Stimulated activated naive CD4-positive, alpha-beta T cell (primary cell): ENCODE measurements at places on chromosomes 5 and 9.

- DNase-seq: no peak
These were observed 74.1 kb downstream of the PSAT1 start for GRCh38 chr9:78370991-78371390.

- no peak for DNase-seq
These were observed 39.8 kb downstream of the TMEM215 start for GRCh38 chr9:32823101-32823500.

DNA sequence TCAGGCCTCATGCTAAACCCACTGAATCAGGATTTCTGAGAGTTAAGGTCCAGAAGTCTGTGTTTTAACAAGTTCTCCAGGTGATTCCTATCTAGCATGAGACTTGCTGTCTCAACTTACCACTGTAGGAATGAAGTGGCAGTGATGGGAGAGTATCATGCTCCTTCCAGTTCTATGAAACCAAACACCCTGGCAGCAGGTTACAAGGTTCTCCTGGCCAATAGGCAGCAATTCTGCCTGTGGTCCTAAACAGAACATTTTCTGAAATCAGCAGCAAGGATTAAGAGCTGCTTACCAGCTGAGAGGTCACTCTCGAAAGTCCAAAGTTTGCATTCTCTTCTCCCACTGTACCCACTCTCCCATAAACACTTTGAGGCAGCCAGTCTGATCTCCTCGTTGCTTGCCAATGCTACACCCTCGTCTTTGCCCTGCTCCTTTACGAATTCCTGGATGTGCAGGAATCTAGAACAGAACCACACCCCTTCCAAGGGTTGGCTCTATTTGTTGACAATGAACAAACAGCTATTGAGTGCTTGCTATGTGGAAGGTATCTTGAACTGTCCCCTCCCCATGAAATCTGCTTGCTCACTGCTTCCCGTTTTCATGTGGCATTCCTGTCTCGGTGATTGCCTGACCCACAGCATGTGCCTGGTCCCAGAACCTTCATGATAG lies 100.5 kb downstream of the TMEM174 start:
- no peak for DNase-seq

DNA sequence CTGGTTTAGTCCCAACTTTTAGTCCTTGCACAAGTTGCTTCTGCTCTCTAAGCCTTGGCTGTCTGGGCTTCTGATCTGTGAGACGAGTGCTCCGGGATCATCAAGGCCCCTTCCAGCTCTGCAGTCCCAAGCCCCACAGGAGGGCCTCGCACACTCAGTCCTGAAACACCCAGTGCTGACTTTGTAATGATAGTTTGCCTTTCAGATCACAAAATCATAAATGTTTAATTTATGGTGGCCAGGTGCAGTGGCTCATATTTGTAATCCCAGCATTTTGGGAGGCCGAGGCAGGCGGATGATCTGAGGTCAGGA lies 95.9 kb upstream of the SLC25A48 start:
- no peak for DNase-seq

DNA sequence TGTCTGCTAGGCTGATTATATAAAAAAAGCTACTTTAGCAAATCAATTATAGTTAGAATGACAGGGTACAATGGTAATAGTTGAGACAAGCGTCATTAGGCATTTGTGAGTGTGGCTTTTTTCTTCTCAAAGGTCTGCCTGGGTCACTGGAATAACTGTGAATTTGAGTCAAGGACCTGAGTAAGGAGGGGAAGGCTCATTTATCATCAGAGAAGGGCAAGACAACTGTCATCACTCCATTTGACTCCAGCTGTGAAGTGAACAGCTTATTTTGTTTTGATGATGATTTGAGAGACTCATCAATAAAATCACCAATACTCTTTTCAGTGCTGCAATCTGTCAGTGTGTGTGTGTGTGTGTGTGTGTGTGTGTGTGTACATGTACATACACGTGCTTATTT lies 118.6 kb downstream of the MAT2B start:
- no peak for DNase-seq

GRCh38 chr5:143759396-143760130 lies 52.4 kb upstream of the HMHB1 start:
- no peak for DNase-seq

DNA sequence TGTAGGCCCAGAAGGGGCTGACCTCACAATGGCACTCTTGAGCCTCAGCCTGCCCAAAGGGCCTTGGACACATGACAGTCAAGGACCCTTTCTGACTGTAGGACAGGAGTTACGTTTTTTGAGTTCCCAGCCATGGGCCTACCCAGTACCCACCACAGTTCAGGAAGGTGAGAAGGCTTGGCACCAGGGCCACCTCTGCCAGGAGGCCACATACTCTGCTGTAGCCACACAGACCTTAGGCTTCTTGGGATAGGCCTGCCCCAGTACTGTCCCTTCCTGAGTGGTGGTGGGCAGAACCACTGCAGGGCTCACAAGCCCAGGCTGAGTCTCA lies 12.8 kb downstream of the PDLIM4 start:
- no peak for DNase-seq

DNA sequence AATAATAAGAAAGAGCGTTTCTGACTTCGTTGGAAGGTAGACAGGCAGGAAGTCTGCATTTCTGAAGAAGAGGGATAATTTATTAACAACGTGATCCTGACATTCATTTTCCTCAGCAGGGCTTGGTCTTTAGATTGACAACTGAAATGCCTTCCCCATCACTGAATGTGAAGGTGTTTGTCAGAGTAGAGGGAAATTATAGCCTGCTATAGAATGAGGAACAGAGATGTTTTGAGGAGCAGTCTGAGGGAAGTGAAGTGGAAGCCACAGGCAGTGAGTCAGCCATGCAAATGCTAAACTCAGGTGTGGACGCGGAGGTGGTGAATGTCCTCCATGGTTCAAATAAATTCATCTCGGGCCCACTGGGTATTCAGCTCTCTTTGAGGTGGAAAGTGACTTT lies 30.5 kb downstream of the C7 start:
- DNase-seq: no peak

DNA sequence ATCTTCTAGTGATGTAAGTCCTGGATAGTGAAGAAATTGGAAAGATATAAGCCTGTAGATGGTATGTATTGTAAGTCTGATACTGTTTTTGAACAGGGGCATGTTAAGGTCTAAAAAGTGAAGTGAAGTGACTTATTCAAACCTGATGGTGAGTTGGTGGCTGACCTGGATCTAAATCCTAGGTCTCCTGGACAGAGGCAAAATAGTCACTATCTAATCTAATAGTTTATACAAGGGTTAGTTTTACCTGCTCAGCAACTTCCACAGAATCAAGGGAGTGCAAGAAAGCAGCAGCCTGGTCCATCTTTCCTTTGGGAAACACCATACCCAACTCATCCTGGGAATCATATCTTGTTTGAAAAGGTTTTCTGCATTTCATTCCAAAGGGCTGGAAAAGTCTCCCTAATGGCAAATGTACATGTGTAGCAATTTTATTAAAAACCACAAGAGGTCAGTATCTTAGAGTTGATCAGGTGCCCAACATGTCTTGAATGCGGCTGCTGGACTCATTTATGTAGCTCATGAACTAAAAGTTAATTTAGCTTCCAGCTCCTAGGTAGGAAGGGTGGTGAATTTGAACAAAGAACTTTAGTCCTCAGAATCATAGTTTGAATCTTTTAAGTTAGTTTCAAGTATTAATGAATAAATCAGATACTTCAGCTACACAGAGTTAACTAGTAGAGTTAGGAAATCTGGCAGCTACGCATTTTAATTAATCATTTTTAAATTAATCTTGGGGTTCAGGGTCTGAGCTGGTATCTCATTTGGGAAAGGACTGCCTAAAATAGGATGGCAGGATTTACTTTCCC lies 26.0 kb downstream of the SKP2 start:
- DNase-seq: no peak

DNA sequence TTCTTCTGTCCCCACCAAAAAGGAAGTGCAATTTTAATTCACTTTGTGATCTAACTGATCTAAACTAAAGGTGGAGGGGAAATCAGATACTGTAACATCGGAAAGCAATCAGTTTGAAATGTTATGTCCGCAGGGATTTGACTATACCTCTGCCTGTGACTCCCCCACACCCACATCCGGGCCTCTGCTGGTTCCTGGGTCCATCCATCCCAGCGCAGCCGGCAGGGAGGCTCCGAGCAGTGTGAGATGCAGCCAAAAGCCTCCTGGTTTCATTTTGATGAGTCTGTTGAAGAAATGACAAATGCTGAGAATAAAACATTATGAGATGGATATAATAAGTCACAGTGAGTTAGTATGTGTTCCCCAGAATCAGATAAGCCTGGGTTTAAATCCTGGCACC lies 8.6 kb downstream of the FSTL4 start:
- no peak for DNase-seq

DNA sequence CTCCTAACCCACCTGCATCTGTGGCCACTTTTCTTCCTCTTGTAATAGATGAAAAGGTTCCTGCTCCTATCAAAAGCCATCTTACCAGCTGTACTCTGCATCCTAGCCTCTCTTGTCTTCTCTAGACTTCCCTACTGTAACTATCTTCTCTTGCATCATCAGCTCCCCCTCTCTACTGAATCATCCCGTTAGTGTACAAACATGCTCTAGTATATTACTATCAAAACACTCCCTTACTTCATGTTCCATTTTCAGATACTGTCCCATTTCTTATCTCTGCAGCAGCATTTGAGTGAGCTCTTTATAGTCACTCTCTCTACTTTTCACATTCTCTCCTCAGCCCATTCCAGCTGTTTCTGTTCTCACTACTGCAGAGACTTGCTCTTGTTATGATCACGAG lies 2.8 kb downstream of the SRA1 start:
- no peak for DNase-seq

GRCh38 chr9:38651400-38652042 lies 31.1 kb upstream of the ANKRD18A start:
- DNase-seq: no peak

GRCh38 chr5:142499591-142500226 lies 174.9 kb upstream of the SPRY4 start:
- no peak for DNase-seq

DNA sequence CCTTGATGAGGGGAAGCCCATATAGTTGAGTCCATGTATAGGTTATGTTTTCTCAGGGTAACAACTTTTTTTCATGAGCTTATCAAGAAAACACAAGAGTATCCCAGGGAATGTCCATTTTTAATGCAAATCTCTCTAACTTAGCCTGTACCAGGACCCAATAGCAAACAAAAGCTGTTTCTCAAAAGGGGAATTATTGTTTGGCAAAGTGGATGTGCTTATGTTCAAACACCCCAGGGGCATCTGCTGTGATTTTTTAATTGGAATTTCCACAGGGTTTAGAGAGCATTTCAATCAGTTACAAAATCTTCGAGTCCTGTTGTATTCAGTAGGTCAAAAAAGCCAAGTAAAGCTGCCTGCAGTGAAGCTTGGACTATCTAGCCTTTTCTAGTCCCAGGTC lies 33.4 kb upstream of the CSNK1G3 start:
- no peak for DNase-seq

- no peak for DNase-seq
These were observed 127.8 kb downstream of the NFIB start for GRCh38 chr9:14186096-14186495.

DNA sequence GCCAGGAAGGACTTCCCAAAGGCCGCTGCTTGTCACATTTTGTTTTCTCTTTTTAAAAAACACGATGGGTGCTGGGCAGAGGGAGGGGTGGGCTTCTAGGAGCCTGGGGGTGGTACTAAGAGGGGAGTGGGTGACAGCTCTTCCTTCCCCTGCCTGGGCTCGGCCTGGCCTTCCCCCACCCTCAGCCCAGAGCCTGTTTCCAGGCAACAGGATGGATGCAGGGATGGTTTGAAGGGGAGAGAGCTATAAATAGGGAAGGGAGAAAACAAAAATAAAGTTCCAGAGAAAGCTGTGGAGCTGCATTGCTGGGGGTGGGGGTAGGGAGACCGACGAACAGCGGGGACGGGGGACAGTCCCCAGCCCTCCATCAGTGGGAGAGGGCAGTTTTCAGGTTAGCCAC lies 6.6 kb upstream of the GPRIN1 start:
- no peak for DNase-seq

DNA sequence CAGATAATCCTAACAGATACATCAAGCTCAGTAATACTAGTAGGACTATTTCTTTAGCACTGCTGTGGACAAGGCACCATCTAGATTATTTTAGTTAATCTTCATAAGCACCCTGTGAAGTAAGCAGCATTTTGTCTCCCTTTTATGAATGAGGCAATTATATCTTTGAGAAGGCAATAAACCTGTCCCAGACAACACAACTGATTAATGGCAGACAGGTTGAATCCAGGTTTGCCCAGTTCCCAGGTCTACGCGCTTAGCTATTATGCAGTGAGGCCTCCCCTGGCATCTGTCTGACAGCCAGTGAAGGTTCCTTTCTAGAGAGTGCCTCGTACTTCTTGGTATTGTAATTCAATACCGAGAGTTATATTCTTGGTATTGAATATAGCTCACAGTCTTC lies 9.7 kb upstream of the LVRN start:
- DNase-seq: no peak

DNA sequence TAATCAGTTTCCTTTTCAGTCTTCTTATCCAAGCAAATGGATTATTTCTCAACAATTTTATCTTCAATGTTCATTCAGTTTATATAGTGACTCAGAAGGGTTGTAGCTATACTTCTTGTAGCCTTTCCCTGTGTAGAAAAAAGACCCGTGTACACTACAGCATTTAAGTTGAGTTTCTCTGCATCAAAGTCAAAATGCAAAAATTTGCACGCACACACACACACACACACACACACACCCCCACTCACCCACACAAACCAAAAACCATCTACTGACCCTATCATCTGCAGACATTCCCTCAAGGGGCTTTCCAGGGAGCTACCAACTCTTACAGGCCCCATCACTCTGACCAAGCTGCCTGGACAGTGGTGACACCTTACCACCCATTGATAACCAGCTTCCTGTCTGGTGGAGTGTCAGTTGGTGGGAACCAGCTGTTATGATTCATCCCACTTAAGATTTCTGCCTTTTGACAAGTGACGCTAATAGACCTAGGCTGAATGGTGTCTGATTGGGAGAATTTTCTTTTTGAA lies 12.2 kb upstream of the ELL2 start:
- DNase-seq: no peak

DNA sequence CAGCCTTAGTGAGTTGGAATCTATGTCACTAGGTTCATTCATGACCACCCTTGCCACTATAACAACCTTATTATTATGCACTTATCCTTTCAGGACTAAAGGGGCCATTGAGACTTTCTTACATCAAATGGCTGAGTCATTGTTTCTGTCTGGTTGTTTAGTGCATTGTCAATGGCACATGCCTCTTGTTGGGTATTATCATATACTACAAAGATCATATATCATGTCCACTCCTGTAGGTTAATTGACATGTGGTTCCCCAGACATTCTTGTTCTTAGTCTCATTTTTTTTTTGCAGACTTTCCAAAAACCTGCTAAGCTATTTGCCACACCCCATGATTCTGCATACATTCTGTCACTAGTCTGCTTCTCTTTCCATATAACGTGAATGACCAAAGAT lies 66.7 kb upstream of the PRDM9 start:
- DNase-seq: no peak

GRCh38 chr5:4345850-4346249 lies 750.2 kb downstream of the IRX1 start:
- DNase-seq: no peak

GRCh38 chr9:130741831-130742449 lies 48.4 kb downstream of the EXOSC2 start:
- DNase-seq: no peak
